ENCODE measurements at places on chromosomes 1 and 21. TPM values are rescaled to one million over a fixed set of nuclear protein-coding genes. Genes with fewer than 3 reads are reported as not detected.

GRCh38 chr1:50538476-50538875 lies 115.2 kb upstream of the DMRTA2 start:
- no peak for DNase-seq
- no peak overlapping the region for H3K27ac ChIP-seq
- H3K36me3 ChIP-seq, result peaks cover 5% of the 10 kb centered on the region
- no peaks in the 10 kb centered on the region for H3K27me3 ChIP-seq
- H3K4me3 ChIP-seq, result no peak overlapping the region

GRCh38 chr1:67627906-67628305 lies 57.1 kb upstream of the GADD45A start:
- H3K4me1 ChIP-seq, result no peaks in the 10 kb centered on the region
- H3K27me3 ChIP-seq, result no peaks in the 10 kb centered on the region
- no peak overlapping the region for H3K27ac ChIP-seq
- no peaks in the 10 kb centered on the region for H3K36me3 ChIP-seq
- no peak overlapping the region for H3K4me3 ChIP-seq

DNA sequence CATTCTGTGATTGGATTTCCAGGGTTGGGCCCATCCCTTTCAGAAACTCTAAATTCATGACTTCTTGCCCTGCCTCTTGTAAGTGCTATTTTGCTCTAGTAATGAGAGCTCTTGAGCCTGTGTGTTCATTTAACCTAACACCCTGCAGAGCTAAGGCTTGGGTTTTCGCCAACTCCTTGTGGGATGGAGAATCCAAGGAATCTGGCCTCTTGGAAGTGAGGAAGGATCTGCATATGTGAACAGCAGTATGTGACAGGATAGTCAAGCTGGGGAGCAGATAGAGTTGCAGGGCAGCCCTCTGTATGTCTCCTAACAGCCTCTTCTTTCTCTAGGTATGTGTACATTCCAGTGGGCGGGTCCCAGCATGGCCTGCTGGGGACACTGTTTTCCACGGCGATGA lies 258.9 kb downstream of the HHAT start:
- no peak overlapping the region for H3K27ac ChIP-seq
- no peaks in the 10 kb centered on the region for H3K27me3 ChIP-seq
- H3K36me3 ChIP-seq, result no peaks in the 10 kb centered on the region
- no peaks in the 10 kb centered on the region for H3K4me1 ChIP-seq

- H3K27ac ChIP-seq, result peak overlapping the region; percentile 54
- H3K4me3 ChIP-seq, result peak overlapping the region; percentile 67
- H3K36me3 ChIP-seq, result no peaks in the 10 kb centered on the region
- no peaks in the 10 kb centered on the region for H3K27me3 ChIP-seq
- no peak for DNase-seq
- peaks cover 16% of the 10 kb centered on the region for H3K4me1 ChIP-seq
These were observed 1.4 kb downstream of the UCK2 start for GRCh38 chr1:165828669-165829329.

DNA sequence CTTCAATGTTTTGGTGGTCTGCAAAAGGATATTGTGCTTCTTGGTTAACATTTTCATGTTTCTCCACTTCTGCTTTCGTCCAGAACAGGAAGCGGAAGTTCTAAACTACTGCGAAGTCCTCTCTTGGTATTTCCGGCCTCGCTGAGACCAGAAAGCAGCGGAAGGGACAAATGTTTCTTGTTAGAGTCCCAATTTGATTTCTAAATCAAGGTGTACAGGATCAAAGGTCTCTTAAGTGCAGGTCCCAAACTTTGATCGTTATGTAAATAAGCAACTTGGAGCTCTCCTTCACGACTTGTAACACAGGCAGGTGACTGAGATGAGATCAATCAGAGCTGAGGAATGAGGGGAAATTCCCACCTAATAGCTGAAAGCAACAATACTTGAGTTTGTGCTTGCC lies 40.1 kb upstream of the HMCN1 start:
- no peaks in the 10 kb centered on the region for H3K36me3 ChIP-seq
- H3K4me3 ChIP-seq, result peak overlapping the region; percentile 32
- peak overlapping the region; percentile 83 for H3K27ac ChIP-seq
- no peak for DNase-seq

DNA sequence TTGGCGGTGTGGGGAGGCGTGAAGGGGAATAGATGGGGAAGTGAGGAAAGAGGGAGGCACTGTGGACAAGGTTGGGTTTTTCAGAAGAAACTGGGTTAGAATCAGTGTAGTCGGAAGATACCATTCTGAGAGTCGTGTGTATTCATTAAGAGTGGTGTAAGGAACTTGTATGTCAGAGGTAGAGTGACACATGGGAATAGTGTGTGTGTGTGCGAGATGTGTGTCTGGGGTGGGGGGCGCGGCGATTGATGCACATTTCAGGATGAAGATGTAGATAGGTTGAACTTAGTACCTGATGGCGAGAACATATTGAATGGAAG lies 878 bp downstream of the SMG7 start:
- no peaks in the 10 kb centered on the region for H3K27me3 ChIP-seq
- H3K27ac ChIP-seq, result no peak overlapping the region
- H3K4me3 ChIP-seq, result peak overlapping the region; percentile 80
- H3K4me1 ChIP-seq, result peaks cover 19% of the 10 kb centered on the region
- no peaks in the 10 kb centered on the region for H3K36me3 ChIP-seq

GRCh38 chr1:23795676-23796465 lies 4.7 kb downstream of the GALE start:
- no peak overlapping the region for H3K27ac ChIP-seq
- H3K4me3 ChIP-seq, result no peak overlapping the region
- H3K4me1 ChIP-seq, result peaks cover 42% of the 10 kb centered on the region
- H3K27me3 ChIP-seq, result no peaks in the 10 kb centered on the region
- H3K36me3 ChIP-seq, result peaks cover 28% of the 10 kb centered on the region

DNA sequence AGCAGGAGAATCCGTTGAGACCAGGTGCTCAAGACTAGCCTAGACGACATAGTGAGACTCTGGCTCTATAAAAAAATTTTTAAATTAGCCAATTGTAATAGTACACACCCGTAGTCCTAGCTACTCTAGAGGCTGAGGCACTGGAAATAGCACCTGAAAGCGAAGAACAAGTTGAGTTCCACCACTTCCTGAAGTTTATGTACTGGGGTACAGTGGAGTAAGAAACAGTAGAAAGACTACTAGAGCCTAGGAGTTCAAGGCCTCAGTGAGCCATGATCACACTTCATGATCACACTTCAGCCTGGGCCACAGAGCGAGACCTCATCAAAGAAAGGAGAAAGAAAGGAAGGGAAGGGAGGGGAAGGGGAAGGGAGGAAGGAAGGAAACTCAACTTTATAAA lies 19.8 kb downstream of the RSBN1 start:
- no peak overlapping the region for H3K4me3 ChIP-seq
- DNase-seq, result peak; percentile 43
- H3K27ac ChIP-seq, result peak overlapping the region; percentile 75
- peaks cover 34% of the 10 kb centered on the region for H3K36me3 ChIP-seq
- H3K27me3 ChIP-seq, result no peaks in the 10 kb centered on the region

DNA sequence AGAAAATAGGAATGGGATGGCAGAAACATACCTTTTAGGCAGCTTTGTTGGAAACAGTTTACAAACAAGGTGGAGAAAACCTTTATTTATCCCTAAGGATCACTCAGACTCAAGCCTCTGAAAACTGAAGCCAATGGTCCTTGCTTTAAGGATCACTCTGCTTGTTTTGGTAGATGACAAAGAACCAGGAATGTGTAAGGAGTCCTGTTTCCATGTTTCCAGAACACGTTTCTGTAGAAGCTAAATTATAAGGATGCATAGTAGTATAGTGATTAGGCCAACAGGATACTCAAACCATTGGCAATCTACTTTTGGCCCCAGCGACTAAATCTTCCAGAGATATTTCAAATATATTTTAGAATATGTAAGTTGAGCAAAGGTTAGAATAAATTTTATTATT lies 149.1 kb upstream of the HP1BP3 start:
- no peak overlapping the region for H3K27ac ChIP-seq
- H3K36me3 ChIP-seq, result peaks cover 9% of the 10 kb centered on the region
- peaks cover 5% of the 10 kb centered on the region for H3K4me1 ChIP-seq
- DNase-seq, result no peak
- no peaks in the 10 kb centered on the region for H3K27me3 ChIP-seq

DNA sequence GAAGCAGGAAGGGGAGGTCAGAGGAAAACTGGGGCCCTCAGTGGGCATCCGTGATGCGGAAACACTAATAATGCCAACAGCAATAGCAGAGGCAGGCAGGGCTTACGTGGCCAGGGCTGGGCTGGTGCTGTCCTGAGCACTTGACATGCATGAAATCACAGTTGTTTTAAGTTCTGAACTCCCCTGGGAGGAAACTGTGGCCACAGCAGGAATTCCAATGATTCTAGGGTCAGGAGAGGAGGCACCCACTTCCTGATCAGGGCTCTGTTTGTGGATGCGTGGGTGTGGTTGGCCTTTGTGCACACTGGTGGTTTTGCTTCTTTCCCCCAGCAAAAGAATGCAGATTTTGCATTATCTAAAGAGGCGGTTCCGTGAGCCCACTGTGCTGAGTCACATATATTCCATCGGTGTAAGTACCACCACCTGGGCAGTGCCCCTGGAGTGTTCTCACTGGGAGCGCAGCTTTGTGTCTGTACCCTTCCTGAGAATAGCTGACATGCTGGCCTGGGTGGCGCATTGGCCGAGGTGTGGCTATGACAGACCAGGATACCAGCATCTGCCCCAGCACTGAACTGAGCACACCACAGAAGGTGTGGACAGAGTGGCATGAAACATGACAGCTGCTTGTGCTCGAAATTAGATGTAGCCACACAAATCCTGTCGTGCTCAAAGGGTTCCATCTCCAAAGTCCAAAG lies 71.0 kb downstream of the PDE9A start:
- no peaks in the 10 kb centered on the region for H3K27me3 ChIP-seq
- no peak overlapping the region for H3K4me3 ChIP-seq
- no peaks in the 10 kb centered on the region for H3K36me3 ChIP-seq

DNA sequence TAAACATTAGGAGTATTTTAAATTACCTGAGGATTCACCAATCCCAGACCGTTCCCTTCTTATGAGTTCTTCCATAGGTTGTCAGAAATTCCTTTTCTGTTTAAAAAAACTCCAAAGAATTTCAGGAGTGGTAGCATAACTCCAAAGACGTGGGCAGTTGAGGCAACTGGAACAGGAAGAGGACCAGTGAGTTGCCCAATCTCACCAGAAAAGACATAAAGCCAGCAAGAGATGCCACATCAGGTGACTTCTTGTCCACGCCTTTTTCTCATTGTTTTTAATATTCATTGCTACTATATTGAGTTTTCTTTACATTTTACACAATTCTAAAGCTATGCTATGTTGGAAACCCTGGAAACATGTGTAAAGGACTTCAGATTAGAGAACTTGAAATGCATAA lies 88.1 kb upstream of the JAK1 start:
- no peak for DNase-seq
- no peaks in the 10 kb centered on the region for H3K27me3 ChIP-seq
- H3K4me1 ChIP-seq, result peaks cover 14% of the 10 kb centered on the region
- H3K36me3 ChIP-seq, result peaks cover 35% of the 10 kb centered on the region
- no peak overlapping the region for H3K27ac ChIP-seq
- H3K4me3 ChIP-seq, result no peak overlapping the region

DNA sequence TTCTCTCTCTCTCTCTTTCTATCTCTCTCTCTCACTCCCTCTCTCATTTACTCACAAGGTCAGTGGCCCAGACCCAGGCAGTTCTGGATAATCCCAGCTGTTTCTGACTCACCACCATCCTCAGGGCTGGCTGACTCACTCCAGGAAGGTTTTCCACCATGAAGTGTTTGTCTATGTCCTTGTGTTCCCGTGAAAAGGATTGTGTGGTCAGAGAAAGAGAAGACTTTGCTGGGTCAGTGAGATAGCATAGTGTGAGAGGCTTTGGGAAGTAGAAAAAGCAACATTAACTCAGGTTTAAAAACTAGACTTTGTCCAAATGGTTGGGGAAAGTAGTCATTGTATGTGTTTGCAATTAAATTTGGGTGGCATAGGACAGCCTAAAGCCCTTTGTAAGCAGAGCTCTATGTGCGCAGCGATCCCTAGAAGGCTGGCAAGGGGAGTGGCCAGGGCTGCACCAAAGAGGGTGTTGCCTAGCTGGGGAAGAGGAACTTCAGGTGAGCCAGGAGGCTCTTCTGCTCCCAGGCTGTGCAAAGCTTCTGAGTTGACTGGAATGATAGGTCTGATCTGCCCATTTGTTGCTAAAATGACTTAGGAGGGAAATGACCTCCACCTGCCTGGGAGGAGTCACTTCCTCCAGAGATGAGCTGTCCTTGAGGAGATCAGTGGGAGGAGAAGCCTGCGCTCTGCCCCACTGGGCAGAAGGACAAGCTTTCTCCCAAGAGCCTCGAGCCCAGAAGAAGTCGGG lies 4.9 kb upstream of the CAPN2 start:
- no peaks in the 10 kb centered on the region for H3K27me3 ChIP-seq
- DNase-seq, result no peak
- H3K27ac ChIP-seq, result no peak overlapping the region
- H3K36me3 ChIP-seq, result no peaks in the 10 kb centered on the region
- no peak overlapping the region for H3K4me3 ChIP-seq

GRCh38 chr1:156113282-156113950 lies 1.1 kb upstream of the LMNA start:
- H3K4me1 ChIP-seq, result peaks cover 26% of the 10 kb centered on the region
- H3K36me3 ChIP-seq, result no peaks in the 10 kb centered on the region
- H3K4me3 ChIP-seq, result no peak overlapping the region
- H3K27me3 ChIP-seq, result peaks cover 25% of the 10 kb centered on the region

GRCh38 chr1:185483664-185484450 lies 166.8 kb upstream of the IVNS1ABP start:
- H3K27me3 ChIP-seq, result no peaks in the 10 kb centered on the region
- no peaks in the 10 kb centered on the region for H3K4me1 ChIP-seq
- DNase-seq, result no peak
- H3K4me3 ChIP-seq, result no peak overlapping the region

DNA sequence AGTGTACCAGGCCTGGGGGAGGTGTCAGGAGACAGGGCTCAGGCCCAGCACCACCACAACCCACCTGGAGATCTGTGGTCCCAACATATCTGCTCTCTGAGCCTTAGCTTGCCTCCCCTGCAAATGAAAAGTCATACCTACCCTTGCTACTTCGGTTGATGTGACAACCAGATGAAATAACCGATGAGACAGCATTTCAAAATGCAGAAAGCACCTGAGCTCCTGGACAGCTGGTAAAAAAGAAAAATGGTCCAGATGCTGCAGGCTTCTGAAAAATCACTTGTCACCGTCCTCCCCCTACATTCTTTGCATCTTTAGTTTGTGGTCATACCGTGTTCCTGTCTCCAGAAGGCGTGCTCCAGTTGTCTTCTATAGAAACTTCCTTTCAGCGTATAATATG lies 52.0 kb upstream of the COA6 start:
- no peak overlapping the region for H3K27ac ChIP-seq
- no peaks in the 10 kb centered on the region for H3K36me3 ChIP-seq
- DNase-seq, result no peak
- H3K27me3 ChIP-seq, result no peaks in the 10 kb centered on the region
- peaks cover 17% of the 10 kb centered on the region for H3K4me1 ChIP-seq

- H3K36me3 ChIP-seq, result no peaks in the 10 kb centered on the region
- no peak overlapping the region for H3K27ac ChIP-seq
- H3K4me3 ChIP-seq, result no peak overlapping the region
These were observed 716.9 kb downstream of the ADGRL2 start for GRCh38 chr1:82517586-82517985.

- H3K27me3 ChIP-seq, result no peaks in the 10 kb centered on the region
- no peaks in the 10 kb centered on the region for H3K4me1 ChIP-seq
- DNase-seq, result no peak
- no peak overlapping the region for H3K27ac ChIP-seq
- H3K4me3 ChIP-seq, result no peak overlapping the region
These were observed 221.7 kb downstream of the HHIPL2 start for GRCh38 chr1:222326006-222326709.

Gene C8B
- total RNA-seq, result not detected

Gene CD84
- 12.9 TPM for total RNA-seq

Gene ICOSLG
- 2.9 TPM for total RNA-seq

Gene BRDT
- total RNA-seq, result not detected

Gene TAS1R1
- total RNA-seq, result not detected

Gene ZNF684
- total RNA-seq, result 5.7 TPM

Gene KRTAP15-1
- not detected for total RNA-seq

Gene MROH9
- total RNA-seq, result not detected

Gene MCOLN3
- not detected for total RNA-seq

Data from natural killer cell (primary cell).